B cell (primary cell): ENCODE measurements at places on chromosomes 5 and 9. TPM values are rescaled to one million over a fixed set of nuclear protein-coding genes. Genes with fewer than 3 reads are reported as not detected.

DNA sequence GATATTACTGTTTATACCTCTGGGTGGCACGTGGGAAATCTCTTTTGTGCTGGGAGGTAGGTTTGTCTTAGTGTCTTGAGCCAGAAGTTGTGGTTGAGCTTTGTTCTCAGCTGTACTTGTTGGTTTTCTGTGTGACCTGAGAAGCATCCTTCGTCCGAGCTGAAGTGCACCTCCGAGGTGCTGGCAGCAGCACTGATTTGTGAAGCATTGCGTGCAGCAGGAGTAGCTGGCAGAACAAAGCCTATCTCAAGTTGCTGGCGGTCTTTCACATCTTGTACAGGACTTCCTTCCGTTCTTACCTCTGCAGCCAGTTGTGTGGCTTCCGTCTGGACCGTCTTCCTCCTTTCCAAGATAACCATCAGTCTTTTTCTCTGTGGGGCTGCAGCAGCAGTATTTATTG, 4.3 kb downstream of the PRRC2B start:
- DNase-seq: peak; percentile 61

DNA sequence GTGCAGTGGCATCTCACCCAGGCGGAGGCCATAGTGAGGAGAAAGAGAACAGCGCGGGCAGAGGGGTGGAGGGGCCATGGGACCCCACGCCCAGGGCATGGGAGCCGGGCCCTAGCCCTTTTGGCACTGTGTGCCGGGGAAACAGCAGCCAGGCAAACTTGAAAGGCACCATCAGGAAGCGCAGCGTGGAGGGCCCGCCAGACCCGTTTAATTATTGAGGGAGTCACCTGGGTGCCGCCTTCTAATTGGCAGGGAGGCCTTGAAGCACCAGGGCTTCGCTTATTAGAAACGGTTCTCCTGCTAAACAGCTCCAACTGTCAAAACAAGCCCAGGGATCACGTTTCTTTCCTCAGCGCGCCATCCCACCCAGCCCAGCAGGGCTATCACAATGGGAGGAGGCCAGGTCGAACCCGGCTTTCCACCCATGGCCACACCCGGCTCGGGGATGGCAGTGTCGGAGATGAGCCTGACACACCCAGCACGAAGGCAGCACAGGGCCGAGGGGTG, 104.6 kb upstream of the SARDH start:
- DNase-seq: no peak

- DNase-seq: peak; percentile 27
These were observed at the start of gene DIRAS2 for GRCh38 chr9:90642570-90643539. Gene DIRAS2, minus strand, starts transcription at chr9:90642824. Its CDS starts 28,997 bp downstream, at chr9:90613827.

DNA sequence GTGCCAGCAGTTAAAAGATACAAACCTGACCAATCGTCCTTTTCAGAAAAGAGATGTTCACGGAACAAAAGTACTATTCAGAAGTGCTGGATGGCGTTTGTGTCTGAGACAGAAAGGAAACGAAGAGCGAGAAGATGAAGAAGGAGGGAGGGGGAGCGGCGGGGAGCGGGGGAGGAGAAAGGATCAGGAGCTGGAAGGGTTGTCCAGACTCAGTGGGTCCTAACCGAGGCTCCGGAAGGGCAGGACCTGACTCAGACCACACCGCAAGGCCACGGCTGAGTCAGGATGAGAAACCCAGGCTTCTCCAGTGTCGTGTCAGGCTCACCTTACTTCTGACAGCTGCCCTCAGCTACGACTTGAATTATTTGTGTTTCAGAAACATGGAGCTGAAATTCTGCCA, 46.2 kb downstream of the PAX5 start:
- peak; percentile 33 for DNase-seq

DNA sequence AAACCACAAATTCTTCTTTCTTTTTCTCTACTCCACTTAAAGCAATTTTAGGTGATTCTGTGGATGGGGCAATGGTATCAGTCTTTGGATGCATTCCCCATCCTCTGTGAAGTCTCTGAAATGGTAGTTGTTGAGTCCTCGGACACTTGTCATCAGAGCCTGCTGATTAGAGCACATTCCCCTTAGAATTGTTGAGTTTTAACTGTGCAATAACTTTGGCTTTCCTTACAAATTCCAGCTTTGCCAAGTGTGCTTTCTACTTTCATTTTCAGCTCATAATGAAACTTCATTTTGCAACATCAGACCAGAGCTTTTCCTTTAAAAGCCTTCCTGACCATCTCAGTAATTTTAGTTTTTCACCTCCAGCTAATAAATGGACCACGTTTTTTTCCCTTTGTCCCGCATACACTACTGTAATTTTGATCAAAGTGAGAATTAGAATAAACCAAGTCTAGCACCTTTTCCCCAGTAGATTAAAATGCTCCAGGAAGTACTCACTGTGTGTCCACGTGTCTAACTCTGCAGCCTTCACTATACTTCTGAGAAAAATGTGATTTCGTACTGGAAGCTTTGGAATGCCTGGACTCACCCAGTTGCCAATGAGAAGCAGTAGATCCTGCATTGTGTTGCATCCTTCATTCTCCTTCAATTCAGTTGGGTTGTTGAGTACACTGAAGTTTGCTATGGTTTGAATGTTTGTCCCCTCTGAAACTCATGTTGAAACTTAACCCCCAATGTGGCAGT, 135.6 kb downstream of the NTRK2 start:
- DNase-seq: no peak

GRCh38 chr5:89706731-89707130, 702.8 kb downstream of the CETN3 start:
- DNase-seq: no peak

- no peak for DNase-seq
These were observed 3.0 kb upstream of the SETX start for GRCh38 chr9:132357764-132358163.

- no peak for DNase-seq
These were observed 6.9 kb upstream of the CCIN start for GRCh38 chr9:36162211-36162738.

DNA sequence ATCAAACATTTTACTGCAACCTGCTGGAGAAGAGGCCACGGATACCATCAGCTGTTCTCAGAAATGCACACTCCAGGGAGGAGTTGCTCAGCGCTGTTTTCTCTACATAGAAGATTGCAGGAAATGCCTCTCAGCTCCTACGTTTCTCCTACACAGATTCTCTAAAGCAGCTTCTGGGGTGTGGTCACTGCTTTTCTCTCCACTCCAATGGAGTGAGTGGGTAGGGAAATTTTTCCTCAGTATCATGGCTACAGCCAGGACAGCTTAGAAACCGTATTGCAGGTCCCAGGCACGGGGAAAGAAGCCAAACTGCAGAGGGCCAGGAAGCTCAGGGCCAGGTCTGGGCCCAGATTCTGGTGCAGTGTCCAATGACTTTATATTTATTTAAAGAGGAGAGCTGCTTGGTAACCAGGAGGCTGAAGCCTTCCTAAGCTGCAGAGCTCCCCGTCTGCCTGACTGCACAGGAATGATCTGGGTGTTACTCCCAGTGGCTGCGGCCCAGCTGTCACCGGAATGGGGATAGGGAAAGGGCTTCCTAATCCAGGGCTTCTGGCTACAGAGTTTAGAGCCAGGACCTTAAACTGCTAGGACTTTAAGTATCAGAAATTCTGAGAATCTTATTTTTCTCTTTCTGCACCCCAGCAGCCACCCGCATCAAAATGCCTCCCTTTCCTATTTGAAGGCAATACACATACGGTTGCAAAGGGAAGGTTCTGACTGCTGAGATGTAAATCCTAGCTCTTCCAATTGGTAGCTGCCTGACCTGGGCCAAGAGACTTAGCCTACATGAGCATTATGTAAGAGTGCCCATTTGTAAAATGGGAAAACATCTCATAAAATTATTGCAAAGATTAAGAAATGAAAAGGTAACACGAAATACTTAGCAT, 1.4 kb upstream of the SPTAN1 start:
- no peak for DNase-seq

GRCh38 chr9:35993976-35994720, 36.2 kb upstream of the OR2S2 start:
- no peak for DNase-seq

NNT gene
- 61.1 and 63.0 TPM in 2 replicates for total RNA-seq

RMI1 gene
- 8.6 and 8.9 TPM in 2 replicates for total RNA-seq

DDX4 gene
- not detected in 2 replicates for total RNA-seq
